ENCODE measurements at places on chromosomes 2 and 18.

DNA sequence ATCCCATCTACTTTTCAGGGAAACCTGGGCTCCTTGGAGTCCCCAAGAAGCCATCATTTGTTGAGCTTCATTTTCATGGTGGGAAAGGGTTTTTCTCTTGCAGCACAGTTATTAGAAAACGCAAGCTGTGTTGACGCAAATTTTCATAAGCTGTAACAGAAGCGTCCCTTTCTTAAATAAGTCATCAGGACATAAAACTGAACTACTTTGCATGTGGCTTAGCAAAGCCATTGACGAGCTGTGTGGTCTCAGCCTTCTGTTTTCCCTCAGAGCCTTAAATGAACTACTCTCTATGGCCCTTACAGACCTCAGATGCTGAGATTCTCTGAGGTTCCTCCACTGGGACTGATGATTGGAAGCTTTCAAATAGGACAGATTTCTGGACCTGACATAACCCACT is 85.1 kb downstream of the ARL4C start:
- H3K27ac ChIP-seq, result no peak overlapping the region
- no peak overlapping the region for H3K4me3 ChIP-seq
- no peaks in the 10 kb centered on the region for H3K27me3 ChIP-seq
- no peaks in the 10 kb centered on the region for H3K36me3 ChIP-seq
- peaks cover 12% of the 10 kb centered on the region for H3K4me1 ChIP-seq
- no peak for ATAC-seq

DNA sequence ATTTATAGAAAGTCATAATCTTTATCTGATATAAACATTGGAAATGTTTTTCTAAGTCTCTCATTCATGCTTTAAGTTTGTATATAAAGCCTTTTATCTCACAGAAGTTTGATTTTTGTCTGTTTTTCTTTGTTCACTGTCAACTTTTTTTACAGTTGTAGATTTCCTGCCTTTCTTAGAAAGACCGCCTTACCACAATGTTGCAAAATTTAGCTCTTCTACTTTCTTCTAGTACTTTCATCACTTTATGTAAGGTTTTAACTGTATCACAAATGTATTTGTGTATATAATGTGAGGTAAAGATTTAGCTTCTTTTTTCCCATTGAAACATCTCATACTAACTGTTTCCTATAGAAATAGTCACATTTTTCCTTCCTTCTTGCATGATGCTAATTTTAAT is 136.1 kb downstream of the DNAH6 start:
- no peak for ATAC-seq
- no peak overlapping the region for H3K27ac ChIP-seq
- H3K4me1 ChIP-seq, result peaks cover 20% of the 10 kb centered on the region
- no peak overlapping the region for H3K4me3 ChIP-seq
- no peaks in the 10 kb centered on the region for H3K36me3 ChIP-seq
- no peaks in the 10 kb centered on the region for H3K27me3 ChIP-seq

DNA sequence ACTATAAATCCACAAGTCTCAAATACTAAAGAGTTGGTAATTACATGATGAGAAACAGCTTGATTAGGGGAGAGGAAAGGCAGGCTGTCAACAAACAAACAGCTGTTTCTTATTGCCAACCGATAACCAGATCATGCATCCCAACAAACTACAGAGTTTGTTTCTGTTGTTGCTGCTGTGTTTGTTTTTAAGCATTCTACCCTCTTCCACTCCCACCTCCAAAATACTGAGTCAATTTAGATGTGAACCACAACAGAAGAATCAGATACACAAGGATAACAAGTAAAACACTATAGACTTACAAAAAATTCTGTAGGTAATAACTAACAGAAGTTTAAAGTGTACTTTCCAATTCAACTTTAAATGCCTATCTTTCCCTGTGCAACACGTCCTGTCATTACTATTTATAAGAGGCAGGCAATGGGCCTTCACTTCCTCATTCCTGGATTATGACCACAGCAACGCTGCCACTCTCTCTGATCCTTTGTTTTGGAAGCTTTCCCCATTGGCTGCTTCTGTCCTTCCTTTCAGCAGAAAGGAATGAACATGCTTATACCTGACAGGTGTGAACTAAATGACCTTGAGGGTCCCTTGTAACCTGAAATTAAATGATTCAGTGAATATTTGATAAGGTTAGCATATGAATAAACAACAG is 152.0 kb downstream of the SRBD1 start:
- H3K27ac ChIP-seq, result no peak overlapping the region
- no peak overlapping the region for H3K4me3 ChIP-seq
- H3K27me3 ChIP-seq, result no peaks in the 10 kb centered on the region
- H3K36me3 ChIP-seq, result peaks cover 16% of the 10 kb centered on the region
- no peak for ATAC-seq

DNA sequence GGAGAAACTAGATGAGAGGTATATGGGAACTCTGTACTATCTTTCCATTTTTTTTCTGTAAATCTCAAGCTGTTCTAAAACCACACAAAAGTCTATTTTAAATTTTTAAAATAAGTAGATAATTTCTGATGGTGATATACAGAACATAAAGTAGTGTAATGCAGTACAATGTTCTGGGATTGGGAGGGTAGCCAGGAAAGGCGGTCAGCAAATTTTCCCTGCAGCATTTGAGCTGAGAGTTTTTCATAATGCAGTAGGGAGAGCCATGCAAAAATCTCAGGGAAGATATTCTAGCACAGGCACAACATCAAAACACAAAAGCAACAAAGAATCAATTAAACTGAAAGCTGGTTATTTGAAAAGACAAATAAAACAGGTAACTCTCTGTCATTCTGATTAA is 141.5 kb downstream of the NCKAP5 start:
- no peaks in the 10 kb centered on the region for H3K4me1 ChIP-seq
- H3K27ac ChIP-seq, result no peak overlapping the region
- H3K27me3 ChIP-seq, result no peaks in the 10 kb centered on the region
- no peak overlapping the region for H3K4me3 ChIP-seq

DNA sequence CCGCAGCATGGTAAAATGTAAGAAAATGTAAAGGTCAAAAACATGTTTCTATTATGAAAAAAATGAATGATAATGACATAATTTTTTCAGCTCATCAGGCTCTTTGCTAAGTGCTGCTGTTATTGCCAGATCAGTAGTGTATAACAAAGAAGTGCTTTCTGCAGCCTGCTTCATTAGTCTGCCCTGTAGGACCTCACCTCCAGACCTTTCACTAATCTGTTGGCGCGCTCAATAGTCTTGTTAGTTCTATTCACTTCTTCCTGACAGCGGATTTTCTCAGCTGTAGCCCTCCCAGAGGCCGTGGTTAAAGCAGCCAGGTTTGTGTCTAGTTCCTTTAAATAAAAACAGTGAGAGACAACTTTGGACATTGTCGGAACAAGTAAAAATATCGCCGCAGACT is 97.7 kb downstream of the CDCA7 start:
- no peaks in the 10 kb centered on the region for H3K4me1 ChIP-seq

GRCh38 chr2:170017860-170018532 is 160.0 kb upstream of the MYO3B start:
- ATAC-seq, result no peak
- peaks cover 30% of the 10 kb centered on the region for H3K36me3 ChIP-seq
- no peak overlapping the region for H3K4me3 ChIP-seq
- no peak overlapping the region for H3K27ac ChIP-seq
- H3K4me1 ChIP-seq, result no peaks in the 10 kb centered on the region

GRCh38 chr2:15527074-15527739 is 33.9 kb downstream of the NBAS start:
- ATAC-seq, result no peak
- peaks cover 80% of the 10 kb centered on the region for H3K36me3 ChIP-seq
- no peaks in the 10 kb centered on the region for H3K27me3 ChIP-seq
- H3K4me3 ChIP-seq, result no peak overlapping the region

GRCh38 chr2:226495466-226496272 is 304.0 kb downstream of the IRS1 start:
- H3K27me3 ChIP-seq, result peaks cover 9% of the 10 kb centered on the region
- no peak overlapping the region for H3K4me3 ChIP-seq
- no peak overlapping the region for H3K27ac ChIP-seq
- no peaks in the 10 kb centered on the region for H3K36me3 ChIP-seq
- H3K4me1 ChIP-seq, result no peaks in the 10 kb centered on the region
- ATAC-seq, result no peak

GRCh38 chr18:31776093-31776492 is 15.4 kb upstream of the SLC25A52 start:
- no peak overlapping the region for H3K27ac ChIP-seq
- no peaks in the 10 kb centered on the region for H3K36me3 ChIP-seq
- H3K27me3 ChIP-seq, result peaks cover 3% of the 10 kb centered on the region
- no peaks in the 10 kb centered on the region for H3K4me1 ChIP-seq

- no peak overlapping the region for H3K4me3 ChIP-seq
- no peaks in the 10 kb centered on the region for H3K27me3 ChIP-seq
- H3K36me3 ChIP-seq, result peaks cover 74% of the 10 kb centered on the region
- ATAC-seq, result no peak
These were observed 56.6 kb downstream of the AGPS start for GRCh38 chr2:177449159-177449558.

- H3K27me3 ChIP-seq, result no peaks in the 10 kb centered on the region
- H3K4me1 ChIP-seq, result no peaks in the 10 kb centered on the region
- no peak for ATAC-seq
- H3K36me3 ChIP-seq, result no peaks in the 10 kb centered on the region
- no peak overlapping the region for H3K27ac ChIP-seq
These were observed 639.7 kb upstream of the SYT4 start for GRCh38 chr18:43916984-43917383.

Measured in activated T-helper 17 cell treated with anti-CD3 and anti-CD28 coated beads, Interleukin-2, amount 50 U/mL, for 72 hours (primary cell).